ENCODE measurements at places on chromosomes 2 and 18.
A peak's percentile ranks its signal among the peaks of the same experiment; 100 is the strongest.

GRCh38 chr2:153163055-153163454 lies 315.5 kb downstream of the RPRM start:
- no peak for DNase-seq

- no peak for DNase-seq
These were observed at the start of gene CPLX4 for GRCh38 chr18:59318460-59319050. CPLX4 (minus strand) TSS chr18:59318649; CDS start chr18:59318462, 187 bp downstream.

DNA sequence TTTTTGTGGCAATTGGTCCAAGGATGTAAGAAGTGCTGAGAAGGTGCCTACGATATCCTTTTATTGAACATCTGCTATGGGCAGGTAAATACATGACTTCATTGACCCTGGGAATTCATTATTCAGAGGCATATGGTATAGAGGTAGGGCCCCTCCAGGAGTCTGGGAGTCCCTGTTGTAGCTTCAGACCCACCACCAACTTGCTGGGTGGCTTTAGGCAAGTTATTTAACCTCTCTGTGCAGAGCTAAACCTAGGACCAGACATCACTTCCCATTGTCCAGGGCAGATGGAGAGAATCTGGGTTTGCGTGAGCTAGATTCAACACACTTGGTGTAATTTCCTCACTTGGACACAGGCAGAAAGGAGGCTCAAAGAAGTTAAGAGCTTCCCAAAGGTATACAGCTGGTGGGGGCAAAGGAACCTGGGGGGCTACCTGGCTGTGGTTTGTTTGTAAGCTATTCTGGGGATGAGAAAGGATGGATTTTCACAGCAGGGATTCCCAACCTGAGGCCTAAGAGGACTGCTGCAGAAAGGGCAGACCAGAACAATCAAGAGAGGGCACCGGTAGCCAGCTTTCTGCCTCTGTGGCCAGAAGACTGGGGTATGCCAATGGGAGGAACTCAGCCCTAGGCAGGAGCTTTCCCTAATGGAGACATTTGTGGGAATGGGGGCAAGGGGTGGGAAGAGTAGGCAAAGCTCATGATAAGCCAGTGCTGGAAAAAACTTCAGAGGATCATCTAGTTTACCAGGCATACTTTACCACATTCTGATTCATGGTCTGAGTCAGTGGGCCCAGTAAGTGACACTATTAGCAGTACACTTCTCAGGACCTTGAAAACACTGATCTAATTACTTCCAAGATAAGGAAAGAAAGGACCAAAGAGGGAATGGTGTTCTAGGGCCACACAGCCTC lies 102.7 kb upstream of the SMAD2 start:
- DNase-seq = no peak

- DNase-seq = peak; percentile 81
These were observed 48.0 kb upstream of the LPIN2 start for GRCh38 chr18:3060667-3061580.

DNA sequence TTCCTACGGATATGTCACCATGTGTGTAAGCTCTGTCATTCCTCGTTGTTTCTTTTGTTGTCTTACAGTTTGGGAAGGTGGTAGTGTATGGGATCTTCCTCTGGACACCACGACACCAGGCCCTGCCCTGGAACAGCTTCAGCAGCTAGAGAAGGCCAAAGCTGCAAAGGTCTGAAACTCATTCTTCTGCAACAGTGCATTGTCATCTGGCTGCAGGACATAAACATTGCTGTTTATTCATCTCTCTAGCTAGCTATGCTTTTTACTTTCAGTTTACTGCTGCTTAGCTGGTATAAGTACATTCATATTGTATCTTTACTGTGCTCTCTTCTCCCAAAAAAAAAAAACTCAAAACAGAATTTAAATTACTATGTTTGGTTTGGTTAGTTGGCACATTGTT lies 39.2 kb upstream of the KCNJ13 start:
- DNase-seq = no peak

DNA sequence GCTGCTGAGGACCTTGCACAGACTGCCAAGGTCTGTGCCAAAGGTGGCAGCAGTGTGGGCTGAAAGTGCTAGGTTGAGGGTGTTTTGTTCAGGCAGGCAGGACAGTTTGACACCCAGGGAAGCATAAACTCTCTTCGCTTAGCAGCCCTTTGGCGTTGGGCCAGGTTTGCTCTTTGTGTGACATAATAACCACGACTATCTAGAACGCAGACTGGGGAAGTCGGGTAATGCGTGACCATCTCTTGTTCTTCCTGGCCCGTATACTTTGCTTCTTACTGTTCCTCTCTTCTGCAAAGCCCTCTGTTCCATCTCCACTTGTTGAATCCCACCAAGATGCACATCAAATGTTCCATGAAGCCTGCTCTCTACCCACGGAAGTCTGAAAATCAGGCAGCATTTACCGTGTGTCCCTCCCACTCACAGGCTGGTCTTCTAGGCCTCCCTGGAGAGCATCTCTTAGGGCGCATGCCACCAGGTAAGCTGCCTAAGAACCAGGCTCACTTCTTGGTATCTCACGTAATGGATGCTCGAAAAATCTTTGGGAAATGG lies 96.7 kb upstream of the LMAN1 start:
- no peak for DNase-seq

GRCh38 chr2:37585982-37586621 lies 85.3 kb downstream of the CDC42EP3 start:
- DNase-seq = peak; percentile 82

DNA sequence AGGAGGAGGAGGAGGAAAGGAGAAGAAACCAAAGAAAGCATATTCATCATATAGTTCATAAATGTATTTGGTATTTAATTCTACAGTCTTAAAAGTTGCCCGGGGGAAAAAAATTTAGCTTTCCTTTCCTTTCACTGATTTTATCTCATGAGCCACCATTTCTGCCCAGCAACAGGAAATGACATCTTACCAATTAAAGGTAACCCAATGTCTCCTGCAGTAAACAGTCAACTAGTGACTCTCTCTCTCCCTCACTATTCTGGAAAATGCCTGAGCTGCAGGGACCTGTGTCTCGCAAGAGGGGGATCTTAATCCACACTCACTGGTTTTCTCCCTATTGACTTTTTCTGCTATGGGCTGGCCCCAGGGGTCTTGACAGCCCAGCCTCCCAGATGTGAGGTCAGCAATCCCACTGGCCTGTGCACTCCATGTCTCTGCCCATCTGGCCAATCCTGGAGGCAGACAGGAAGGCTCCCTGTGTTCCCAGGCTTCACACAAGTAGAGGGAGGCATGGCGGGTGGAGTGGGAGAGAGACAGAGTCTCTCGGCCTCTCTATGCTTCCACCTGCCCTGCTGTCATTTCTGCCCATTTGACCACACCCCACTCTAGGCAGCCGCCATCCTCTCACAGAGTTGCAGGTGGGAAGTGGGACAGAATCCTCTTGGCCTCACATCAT lies 85.4 kb upstream of the CABLES1 start:
- DNase-seq = no peak

DNA sequence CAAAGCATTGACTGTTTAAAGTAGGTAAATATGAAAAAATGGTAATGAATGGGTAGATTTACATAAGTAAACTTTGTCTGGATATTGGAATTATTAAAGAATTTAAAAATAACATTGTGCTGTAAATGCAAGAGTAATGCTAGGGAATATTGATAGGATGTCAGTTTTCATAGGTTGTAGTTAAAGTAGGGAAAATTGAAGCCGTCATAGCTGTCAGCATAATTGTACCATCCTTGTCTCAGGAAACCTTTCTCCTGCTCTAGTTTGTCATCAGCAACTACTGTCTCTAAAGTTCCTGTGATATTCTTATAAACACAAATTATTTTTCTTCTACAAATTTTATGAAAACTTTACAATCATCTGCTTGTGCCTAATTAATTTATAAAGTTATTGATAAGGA lies 10.1 kb upstream of the SPAG16 start:
- no peak for DNase-seq

DNA sequence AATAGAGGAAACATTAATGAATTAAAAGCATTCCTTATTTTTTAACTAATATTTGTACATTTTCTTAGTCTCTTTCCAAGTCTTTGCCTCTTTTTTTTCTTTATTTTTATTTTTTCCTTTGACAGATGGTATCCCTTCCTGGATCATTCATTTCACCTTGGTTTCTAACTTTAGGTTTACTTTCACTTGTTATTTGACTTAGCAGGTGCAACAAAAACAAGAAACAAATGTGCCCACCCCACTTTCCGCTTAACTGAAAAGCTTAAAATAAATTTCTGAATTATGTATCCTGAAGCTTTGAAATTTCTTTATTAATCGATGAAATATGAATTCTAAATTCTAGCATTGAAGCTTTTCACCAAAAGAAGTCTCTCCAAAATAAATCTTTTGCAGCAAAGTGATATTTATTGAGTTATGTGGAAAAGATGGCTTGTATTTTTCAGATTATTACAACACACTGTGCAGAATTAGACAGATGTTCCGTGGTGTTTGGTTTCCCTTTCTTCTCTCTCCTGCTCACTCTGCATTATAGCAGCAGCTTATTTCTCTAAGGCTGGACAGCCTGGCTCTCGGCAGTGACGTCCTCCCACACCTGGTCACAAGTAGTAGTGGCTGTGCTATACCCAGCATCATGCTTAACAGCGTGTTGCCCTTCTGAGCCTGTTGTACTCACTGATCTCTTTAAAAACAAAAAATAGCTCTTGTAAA lies 99.1 kb upstream of the ZNF397 start:
- DNase-seq = no peak

DNA sequence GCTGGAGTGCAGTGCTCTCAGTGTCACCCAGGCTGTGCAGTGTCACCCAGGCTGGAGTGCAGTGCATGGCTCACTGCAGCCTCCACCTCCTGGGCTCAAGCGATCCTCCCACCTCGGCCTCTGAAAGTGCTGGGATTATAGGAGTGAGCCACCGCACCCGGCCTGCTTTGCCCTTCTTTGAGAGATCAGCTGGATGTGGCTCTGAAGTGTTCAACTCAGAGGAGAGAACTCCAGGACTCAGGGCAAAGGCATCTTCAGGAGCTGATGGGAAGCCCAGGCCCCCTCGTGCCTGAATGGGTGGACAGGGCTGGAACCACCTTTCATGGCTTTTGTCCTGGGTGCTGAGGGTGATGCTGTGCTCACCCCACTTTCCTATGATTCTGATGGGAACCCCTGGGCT lies 52.0 kb upstream of the HAAO start:
- no peak for DNase-seq

GRCh38 chr2:21559351-21559750 lies 435.6 kb downstream of the TDRD15 start:
- DNase-seq = no peak

DNA sequence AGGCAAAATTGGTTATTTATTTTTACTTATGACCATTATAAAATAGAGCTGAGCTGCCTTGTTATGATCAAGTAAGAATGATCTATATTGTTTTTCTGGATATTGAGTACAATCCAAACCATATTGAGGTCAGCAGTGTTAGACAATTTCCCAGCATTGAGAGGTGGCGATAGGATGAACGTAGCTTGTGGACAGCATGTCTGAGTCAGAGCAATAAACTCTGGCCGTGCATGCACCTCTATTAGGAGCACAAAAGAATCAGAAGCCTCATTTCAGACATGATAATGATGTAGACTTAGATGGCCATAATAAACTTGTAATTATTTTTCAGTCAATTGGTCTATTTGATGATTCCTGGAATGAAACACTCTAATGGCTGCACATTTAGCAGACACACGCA lies 491.6 kb downstream of the RIT2 start:
- DNase-seq = no peak

GRCh38 chr2:25400576-25401216 lies 59.0 kb upstream of the DNMT3A start:
- DNase-seq = no peak

DNA sequence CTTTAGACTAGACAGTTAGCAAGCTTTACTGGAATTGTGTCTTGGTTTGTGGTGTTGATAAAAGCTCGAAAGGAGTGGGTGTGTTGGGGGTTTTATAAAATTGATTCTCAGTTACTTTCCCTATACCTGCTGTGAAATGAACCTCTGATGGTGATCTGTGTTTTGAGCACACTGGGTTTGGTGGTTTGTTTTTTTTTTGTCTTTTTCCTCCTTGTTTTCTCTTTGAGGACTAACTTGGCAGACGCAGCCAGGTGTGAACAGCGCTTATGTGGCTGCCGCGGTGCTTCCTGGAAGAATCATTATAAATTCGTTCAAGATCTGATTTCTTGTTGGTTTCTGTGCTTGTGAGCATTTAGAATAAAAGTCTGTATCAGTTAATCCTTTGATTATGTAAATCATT lies 28.5 kb downstream of the GRHL1 start:
- DNase-seq = no peak

GRCh38 chr2:62270728-62271127 lies 74.8 kb downstream of the B3GNT2 start:
- DNase-seq = no peak

DNA sequence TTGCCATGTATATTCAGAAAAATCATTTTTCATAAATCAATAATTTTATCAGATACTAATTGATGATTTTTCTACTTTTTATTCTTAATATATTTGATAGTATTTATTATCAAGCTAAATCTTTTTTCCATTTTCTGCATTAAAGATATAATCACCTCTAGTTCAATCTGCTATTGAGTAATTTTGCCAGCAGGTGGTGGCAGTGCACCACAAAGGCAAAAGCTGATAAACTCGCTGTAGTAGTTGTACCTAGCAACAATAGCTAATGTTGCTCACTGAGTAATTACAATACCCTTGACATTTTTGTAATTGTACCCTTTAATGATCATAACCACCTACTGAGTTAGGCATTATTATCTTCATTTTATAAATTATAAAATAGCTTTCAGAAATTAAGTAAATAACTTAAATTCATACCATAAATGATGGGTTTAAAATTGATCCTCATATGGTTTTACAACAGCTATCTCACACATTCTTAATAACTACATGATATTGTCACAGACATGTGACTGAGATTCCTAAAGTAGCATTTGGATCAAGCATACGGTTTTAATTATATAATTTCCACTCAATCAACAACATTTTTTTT lies 52.0 kb upstream of the CALCRL start:
- peak; percentile 54 for DNase-seq

- DNase-seq = no peak
These were observed 34.0 kb downstream of the EML6 start for GRCh38 chr2:54757500-54757899.

- peak; percentile 52 for DNase-seq
These were observed 4.9 kb upstream of the LBH start for GRCh38 chr2:30226144-30227032.

DNA sequence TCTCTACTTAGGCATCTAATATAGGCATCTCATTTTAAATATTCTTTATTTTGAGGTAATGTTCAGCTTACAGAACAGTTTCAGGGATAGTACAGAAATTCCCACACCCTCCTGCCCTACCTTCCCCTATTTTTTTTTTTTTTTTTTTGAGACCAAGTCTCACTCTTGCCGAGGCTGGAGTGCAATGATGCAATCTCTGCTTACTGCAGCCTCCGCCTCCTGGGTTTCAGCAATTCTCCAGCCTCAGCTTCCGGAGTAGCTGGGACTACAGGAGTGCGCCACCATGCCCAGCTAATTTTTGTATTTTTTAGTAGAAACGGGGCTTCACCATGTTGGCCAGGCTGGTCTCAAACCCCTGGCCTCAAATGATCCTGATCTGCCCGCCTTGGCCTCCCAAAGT lies 97.6 kb downstream of the EPB41L5 start:
- no peak for DNase-seq

Data from activated CD8-positive, alpha-beta memory T cell treated with anti-CD3 and anti-CD28 coated beads, Interleukin-2, amount 10 ng/mL, durations not matched to agents 7 days and 5 days (primary cell).